ENCODE measurements at places on chromosomes 5 and 9. TPM values are rescaled to one million over a fixed set of nuclear protein-coding genes. Genes with fewer than 3 reads are reported as not detected.
A peak's percentile ranks its signal among the peaks of the same experiment; 100 is the strongest.

Gene IFNA5
- total RNA-seq = not detected

Gene TAL2
- total RNA-seq = not detected

Gene ZNF366
- not detected for total RNA-seq

GRCh38 chr5:81895307-81895706 lies 76.5 kb upstream of the ATG10 start:
- no peak for DNase-seq

DNA sequence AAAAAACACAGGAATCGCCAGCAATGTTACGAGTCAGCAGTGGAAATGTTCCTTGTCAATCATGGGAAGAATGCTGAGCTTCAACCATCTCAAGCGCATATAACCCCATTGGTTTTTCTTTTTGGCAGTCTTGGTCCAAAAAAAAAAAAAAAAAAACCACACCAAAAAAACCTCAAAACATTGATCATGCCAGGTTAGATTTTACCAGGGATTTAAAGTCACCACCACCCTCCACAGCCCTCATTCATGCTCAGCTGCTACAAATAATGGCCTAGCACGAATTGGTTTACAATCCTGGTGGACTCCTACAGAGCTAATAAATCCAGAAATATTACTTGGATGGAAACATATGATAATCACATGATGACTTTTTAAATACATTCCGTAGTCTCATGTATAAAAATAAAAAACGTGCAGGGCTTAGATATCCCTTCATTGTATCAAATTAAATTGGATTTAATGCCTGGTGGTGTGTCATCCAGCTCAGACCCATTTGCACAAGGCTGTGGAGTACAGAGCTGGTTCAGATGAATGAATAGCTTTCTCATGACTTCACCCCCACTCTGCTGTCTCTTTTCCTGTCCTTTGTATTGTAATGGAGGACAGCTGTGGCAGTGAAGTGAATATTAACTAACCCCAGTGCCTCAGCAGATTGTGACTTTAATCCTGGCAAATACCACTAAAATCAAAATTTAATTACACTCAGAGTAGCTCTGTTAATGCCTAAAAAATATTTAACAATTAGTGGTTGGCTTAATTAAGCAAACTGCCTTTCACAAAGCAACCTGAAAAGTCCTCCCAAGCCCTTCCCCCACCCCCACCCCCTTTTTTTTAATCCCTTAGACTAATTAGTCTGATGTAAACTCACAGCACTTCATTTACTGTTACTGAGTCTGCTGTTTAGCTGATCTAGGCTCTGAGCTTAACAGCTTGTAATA lies 626.5 kb upstream of the ZNF608 start:
- peak; percentile 55 for DNase-seq

GRCh38 chr5:179268966-179269693 lies 76.1 kb downstream of the ADAMTS2 start:
- DNase-seq = peak; percentile 38

GRCh38 chr9:113541019-113541900 lies 77.7 kb downstream of the RGS3 start:
- peak; percentile 55 for DNase-seq

GRCh38 chr9:116286297-116286696 lies 132.7 kb downstream of the PAPPA start:
- no peak for DNase-seq

DNA sequence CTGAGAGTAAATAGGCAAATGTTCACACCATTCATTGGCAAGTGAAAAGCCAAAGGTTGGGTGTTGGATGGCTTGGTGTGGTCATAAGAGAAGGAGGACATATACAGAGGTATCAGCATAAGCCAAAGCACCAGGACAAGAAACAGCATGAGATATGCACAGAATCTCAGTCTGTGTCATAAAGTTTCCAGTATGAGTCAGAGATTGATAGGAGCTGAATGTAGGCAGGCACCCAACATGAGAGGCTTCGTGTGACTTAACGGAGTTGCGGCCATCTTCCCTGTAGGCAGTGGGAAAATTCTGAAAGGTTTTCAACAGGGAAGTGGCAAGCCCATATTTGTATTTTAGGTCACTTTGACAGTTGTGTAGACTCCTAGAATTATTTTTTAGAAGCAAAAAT lies 54.5 kb downstream of the SNCAIP start:
- no peak for DNase-seq

GRCh38 chr9:75616841-75617566 lies 273.5 kb upstream of the PCSK5 start:
- no peak for DNase-seq

GRCh38 chr9:22141908-22142307 lies 132.8 kb upstream of the CDKN2B start:
- DNase-seq = no peak

DNA sequence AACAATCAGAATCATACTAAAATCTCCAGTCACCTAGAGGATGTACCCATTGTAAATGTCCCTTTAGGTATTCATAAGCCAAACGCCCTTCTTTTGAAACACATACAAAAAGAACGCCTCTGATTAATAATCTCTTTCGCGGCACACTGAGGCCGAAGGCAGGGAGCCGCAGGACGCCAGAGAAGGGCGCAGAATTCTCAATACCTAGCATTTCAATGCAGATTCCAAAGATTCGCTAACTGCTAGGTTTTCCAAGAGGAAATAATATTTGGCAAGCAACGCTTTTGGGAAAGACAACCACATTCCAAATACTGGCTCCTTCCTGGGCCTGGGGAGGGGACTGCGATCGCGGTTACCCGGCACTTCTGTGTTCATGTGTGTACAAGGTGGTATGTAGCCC lies 203.3 kb downstream of the MEF2C start:
- no peak for DNase-seq
